NCI-H1105 (cell line): ENCODE measurements at places on chromosomes 6 and 20.

DNA sequence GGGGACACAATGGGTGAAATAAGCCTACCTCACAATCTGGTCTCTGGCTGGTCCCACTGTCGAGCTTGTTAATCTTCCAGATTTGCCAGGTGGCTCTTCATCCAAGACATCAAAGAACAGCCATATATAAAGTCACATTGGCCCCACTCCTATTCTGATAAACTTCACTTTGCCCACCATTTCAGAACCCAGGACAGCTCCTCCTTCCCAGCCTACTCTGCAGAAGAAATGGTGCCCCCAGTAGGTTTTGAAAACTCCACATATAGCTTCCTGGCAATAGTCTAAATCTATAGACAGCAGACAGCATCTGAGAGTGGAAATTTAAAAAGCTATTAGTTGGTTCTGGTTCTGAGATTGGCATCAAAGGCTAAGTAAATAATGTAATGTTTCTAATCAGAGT is 143.1 kb upstream of the PCSK2 start:
- DNase-seq, result no peak

DNA sequence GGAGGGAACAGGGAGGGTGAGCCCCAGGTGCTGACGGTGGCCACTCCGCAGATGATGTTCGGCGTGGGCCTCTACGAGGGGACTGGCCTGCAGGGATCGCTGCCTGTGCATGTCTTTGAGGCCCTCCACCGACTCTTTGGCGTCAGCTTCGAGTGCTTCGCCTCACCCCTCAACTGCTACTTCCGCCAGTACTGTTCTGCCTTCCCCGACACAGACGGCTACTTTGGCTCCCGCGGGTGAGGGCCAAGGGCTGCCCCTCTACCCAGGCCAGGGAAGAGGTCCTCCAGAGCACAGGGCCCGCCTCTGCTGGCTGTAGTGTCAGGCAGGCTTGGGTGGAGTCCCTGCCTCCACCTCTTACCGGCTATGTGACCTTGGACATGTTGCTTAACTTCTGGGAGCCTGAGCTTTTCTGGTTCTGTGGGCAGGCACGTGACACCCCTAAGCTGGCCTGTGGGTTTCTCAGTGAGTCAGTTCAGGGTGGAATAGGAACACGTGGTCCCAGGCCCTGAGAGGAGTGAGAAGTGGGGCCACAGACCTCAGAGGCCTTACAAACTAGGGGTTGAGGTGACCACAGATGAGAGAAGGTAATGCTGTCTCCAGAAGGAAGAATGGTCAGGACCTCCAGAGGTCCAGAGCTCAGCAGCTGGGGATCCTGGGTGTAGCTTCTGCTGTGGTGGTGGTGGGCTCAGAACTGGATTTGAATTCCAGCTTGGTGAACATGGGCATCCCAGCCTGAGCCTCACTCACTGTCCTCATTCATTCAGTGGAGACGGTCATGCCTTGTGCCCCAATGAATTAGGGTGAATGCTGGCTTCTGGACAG is 11.9 kb downstream of the PCIF1 start:
- no peak for DNase-seq

GRCh38 chr6:134233180-134233955 is 84.5 kb downstream of the SGK1 start:
- DNase-seq, result no peak

- peak; percentile 66 for DNase-seq
Observed at GRCh38 chr20:8853805-8854338, 215.0 kb upstream of the PLCB4 start.

DNA sequence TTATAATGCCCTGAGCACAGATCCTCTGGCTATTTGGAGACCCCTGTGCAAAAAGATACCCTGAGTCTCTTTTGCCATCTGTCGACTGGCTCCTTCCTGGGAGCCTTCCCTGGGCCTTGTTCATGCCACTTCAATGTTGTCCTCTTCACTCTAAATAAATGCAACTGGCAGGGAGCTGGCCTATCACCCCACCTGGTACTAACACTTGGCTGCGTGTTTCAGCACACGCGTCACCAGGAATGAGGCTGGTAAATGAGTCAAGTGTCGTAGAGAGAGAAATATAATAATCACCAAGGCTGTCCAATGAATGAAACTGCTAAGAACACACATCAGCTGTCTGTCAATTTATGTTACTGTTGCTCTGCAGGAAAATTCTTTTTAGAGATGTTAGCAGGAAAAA is 374.6 kb upstream of the JARID2 start:
- no peak for DNase-seq

DNA sequence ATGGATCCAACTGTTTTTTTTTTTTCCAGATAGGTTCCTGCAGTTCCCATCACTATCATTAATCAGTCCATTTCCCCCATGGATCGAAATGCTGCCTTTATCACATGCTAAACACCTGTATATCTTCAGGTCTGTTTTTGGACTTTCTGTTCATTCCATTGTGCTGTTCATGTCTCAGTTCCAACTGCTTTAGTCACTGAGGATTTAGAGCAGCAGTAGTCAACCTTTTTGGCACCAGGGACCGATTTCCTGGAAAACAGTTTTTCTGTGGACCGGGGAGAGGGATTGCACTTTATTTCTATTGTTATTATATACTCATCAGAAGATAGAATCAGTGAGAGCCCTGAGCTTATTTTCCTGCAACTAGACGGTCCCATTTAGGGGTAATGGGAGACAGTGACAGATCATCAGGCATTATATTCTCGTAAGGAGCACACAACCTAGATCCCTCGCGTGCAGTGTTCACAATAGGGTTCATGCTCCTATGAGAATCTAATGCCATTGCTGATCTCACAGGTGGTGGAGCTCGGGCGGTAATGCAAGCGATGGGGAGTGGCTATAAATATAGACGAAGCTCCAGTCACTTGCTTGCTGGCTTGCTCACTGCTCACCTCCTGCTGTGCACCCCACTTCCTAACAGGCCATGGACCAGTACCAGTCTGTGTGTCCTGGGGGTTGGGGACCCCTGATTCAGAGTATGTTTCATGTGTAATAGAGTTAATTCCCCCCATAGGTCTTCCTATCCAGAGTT is 46.0 kb downstream of the CAP2 start:
- no peak for DNase-seq

DNA sequence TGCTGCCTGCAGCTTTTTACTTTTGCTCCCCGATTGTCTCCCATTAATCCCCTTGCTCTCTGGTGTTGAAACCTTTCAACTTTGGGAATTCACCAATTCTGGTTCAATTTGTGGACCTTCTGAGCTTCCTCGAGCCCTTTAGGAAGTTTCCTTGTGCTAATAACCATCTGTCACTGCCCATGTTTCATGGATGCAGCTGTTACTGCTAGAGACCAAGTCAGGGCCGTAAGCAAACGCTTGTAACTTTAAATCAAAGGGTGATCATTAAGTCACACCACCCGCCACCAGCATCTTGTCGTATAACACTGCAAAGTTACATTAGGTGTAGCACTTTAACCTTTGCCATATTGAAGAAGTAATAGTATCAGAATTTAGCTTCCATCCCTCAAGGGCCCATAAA is 268.3 kb upstream of the SASH1 start:
- no peak for DNase-seq

DNA sequence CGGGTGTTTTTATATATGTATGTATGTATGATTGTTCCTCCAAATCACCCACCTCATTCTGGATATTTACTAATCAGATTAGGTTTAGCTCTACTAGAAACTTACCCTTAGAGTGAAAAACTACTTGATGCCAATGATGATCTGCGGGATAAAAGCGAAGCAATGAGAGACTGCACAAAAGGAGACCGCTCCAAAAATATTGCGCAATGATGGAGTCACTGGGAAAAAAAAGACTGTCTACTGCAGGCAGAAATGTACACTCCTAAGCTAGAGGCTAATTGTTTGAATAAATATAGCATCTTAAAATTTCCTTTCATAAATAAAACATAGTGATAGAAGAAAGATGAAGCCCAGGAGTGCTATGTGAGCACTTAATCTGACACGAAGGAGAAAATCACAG is 7.3 kb downstream of the RAB32 start:
- no peak for DNase-seq

- DNase-seq, result no peak
Observed at GRCh38 chr20:25238319-25239037, 9.4 kb upstream of the PYGB start.

GRCh38 chr6:134626086-134626485 is 308.2 kb upstream of the SGK1 start:
- no peak for DNase-seq

DNA sequence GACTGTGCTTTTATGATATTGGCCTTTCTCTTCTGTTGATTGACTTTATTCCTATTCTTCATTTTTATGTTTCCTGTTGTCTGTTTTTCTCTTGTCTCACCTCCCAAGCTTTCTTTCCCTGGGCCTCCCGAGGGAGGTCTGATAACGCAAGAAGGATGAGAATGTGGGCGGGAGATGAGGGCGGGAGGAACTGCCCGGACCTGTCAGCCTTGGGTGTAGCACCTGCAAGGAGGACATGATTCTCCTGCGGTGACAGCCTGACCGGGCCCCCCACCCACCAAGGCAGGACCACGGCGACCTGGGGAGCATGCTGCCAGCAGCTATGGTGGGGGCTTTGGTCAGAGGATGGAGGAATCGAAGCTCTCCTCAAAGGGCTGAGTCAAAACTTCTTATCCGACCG is 86.9 kb downstream of the PLEKHG1 start:
- DNase-seq, result no peak

GRCh38 chr20:40848526-40848925 is 159.5 kb upstream of the MAFB start:
- peak; percentile 93 for DNase-seq

DNA sequence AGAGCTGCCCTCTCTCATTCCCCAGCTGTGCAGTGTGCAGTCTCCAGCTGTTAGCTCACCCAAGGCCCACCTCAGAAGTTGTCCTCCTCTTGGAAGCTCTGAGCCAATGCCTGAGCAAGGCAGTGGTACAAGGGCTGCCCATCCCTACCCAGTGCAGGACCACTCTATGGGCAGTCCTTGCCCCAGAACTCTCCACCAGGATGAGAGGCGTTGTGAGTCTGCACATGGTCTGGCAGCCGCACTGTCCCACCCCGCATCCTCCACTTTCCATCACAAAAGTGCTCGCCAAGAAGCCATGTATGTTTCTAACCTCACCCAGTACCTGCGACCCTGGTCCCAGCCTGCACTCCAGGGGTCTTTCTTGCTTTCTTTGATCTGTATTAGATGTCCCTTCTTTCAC is 175.1 kb upstream of the PMEPA1 start:
- DNase-seq, result no peak
